Large intestine (tissue), 12 donors: ENCODE measurements at places on chromosomes 5 and 9. TPM values are rescaled to one million over a fixed set of nuclear protein-coding genes. Genes with fewer than 3 reads are reported as not detected.

DBH gene
- 0.66 TPM for polyA plus RNA-seq

SLC6A19 gene
- polyA plus RNA-seq, result 295 TPM

SH3GL2 gene
- 2.4 TPM for polyA plus RNA-seq

HTR1A gene
- polyA plus RNA-seq, result not detected

OR1Q1 gene
- polyA plus RNA-seq, result not detected

FGF10 gene
- 5.7 TPM for polyA plus RNA-seq

SLCO6A1 gene
- 0.13 TPM for polyA plus RNA-seq

ARHGAP26 gene
- polyA plus RNA-seq, result 31.8 TPM

ZNF658 gene
- 4.4 TPM for polyA plus RNA-seq

CCDC180 gene
- 7.5 TPM for polyA plus RNA-seq

PLPP7 gene
- polyA plus RNA-seq, result 1.1 TPM

NSUN2 gene
- 83.8 TPM for polyA plus RNA-seq

TAL2 gene
- polyA plus RNA-seq, result 0.58 TPM

PCDHB7 gene
- 1.3 TPM for polyA plus RNA-seq

GRCh38 chr5:110899566-110900412 lies 161.0 kb downstream of the SLC25A46 start:
- DNase-seq, result no peak

DNA sequence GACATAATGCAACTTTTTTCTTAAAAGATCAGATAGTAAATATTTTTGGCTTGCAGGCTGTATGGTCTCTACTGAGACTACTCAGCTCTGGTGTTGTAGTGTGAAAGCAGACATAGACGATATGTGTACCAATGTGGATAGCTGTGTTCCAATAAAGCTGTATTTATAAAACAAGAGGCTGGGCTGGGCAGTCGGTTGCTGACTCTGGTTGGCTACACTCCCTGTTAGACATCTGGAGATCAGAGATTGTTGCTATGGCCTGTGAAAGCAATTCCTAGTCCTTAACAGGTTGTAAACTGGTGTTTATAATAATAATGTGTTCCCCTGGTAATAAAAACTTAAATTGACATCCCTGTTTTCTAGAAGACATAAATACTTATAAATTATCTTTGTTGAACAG lies 24.4 kb upstream of the SCAMP1 start:
- DNase-seq, result no peak

- no peak for DNase-seq
These were observed 40.9 kb downstream of the CETN3 start for GRCh38 chr5:90368454-90369246.

DNA sequence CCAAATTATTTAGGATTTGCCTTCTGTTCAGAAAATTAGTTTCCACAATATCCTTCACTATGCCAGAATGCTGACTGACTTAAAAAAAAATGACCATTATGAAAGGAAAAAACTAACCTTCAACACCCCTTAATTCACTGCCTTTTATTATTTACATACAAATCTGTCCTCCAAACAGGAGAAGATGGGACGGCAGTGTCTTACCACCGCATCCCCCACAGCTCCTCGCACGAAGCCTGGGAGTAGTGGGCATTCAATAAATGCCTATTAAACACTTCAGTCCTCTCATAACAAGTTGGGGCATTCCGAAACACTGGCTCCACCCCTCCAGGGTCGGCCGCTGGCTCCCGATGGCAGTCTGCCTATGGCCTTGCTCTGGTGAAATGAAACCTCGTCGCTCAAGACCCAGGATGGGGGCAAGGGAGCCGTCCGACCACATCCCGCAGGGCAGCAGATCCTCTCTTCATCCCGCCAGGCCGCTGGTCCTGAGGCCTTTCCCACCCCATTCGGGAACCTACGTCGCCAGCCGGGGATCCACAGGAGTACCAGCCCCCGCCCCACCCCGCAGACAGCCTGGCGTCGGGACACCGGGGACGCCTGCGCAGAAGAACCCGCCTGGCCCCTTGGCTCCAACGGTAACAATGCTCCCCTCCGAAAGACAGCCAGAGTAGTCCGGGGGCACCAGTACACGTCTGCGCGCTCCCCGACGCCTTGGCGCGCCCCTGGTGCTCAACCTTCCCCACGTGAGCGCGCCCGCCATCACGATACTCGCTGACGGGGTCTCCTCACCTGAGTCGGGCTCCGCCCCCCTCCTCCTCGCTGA lies 613 bp downstream of the ZBTB5 start:
- no peak for DNase-seq

- DNase-seq, result no peak
These were observed 13.6 kb upstream of the PALM2AKAP2 start for GRCh38 chr9:109766351-109766750.

DNA sequence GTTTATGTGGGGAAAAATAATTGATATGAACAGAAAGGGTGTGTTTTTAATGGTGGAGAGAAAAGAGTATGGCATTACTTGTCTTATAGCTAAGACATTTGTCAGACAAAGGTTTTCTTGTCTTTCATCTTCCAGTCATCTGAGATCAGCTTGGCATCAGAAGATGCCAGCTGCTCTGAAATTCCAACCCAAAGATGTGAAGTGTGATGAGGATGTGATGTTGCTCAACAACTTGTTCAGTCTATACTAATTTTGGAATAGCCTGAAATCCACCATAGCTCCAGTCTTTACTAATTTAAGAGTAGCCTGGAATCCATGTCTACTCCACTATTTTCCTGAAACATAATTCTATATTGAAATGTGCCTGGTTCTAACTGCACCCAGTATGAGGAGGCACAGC lies 182.3 kb downstream of the CFAP90 start:
- no peak for DNase-seq

GRCh38 chr9:112380825-112381221 lies 915 bp downstream of the HSDL2 start:
- DNase-seq, result peak; percentile 46

- no peak for DNase-seq
These were observed 10.9 kb downstream of the FUBP3 start for GRCh38 chr9:130590305-130590704.

DNA sequence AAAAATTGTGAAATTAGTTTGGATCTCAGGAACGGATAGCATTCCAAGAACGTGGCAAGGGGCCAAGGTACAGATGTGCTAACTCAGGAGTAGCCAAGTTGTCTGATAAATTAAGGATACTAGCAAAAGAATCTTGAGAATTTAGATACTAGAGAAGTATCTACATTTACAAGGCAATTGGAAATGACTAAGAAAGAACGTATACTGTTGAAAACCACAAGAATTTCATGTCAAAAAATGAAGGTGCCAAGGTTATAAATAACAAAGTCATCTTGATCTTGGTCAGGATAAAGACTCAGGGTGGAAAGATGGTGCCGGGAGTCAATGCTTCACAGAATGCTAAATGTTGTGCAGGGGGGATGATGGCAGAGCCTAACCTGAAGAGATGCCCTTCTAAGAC lies 19.2 kb downstream of the CAPSL start:
- no peak for DNase-seq

- no peak for DNase-seq
These were observed 92.3 kb downstream of the PTCD2 start for GRCh38 chr5:72412283-72413055.

- DNase-seq, result no peak
These were observed 40.4 kb upstream of the DEPDC1B start for GRCh38 chr5:60740322-60740721.

DNA sequence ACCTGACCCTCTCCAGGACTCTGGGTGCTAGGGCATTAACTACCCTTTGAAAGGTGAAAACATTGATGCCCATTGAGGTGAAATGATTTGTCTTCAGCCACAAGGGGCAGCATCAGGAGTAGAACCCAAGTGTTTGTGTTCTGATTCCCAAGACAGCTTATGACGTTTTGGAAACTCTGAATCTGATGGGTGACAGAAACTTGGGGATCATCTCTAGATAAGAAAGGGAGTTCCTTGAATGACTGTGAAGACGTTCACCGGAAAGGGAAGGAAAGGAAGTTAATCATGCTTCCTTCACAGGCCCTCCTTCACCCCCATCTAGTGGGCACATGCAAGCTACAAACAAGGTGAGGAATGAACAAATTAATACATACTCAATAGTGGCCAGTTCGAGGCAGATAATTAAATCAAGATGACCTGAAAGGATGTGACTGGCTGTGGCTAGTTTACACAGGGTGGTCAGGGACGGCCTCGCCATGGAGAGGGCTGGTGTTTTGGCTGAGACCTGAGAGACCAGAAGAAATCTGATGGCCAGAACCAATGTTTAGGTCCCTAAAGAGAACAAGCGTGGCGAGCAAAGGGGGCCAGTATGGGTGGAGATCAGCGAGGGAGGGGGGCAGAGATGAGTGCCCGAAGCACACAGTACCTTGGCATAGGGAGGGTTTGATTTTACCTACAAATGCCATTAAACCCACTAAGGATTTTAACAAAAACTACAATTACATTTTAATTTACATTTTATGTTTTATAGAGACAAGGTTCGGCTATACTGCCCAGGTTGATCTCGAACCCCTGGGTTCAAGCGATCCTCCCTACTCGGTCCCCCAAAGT lies 937 bp upstream of the SLC26A2 start:
- peak; percentile 76 for DNase-seq

DNA sequence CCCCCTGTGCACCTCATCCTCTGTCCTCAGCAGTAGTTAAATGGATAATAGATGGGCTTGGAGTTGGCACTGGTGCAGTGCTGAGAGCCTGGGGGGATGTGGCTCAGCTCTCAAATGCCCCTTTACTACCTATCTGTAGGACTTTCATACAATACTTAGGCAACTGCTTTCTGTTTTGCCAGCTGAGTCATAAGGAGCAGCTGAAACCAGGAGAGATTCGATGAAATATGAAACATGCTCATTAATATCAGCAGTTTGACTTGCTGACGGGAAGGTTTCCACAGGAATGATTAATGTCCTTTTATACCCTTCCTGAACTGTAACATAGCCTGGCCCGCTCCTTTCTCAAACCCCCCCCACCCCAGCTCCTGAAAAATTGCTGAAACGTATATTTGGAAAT lies 142.6 kb downstream of the SAXO1 start:
- no peak for DNase-seq

DNA sequence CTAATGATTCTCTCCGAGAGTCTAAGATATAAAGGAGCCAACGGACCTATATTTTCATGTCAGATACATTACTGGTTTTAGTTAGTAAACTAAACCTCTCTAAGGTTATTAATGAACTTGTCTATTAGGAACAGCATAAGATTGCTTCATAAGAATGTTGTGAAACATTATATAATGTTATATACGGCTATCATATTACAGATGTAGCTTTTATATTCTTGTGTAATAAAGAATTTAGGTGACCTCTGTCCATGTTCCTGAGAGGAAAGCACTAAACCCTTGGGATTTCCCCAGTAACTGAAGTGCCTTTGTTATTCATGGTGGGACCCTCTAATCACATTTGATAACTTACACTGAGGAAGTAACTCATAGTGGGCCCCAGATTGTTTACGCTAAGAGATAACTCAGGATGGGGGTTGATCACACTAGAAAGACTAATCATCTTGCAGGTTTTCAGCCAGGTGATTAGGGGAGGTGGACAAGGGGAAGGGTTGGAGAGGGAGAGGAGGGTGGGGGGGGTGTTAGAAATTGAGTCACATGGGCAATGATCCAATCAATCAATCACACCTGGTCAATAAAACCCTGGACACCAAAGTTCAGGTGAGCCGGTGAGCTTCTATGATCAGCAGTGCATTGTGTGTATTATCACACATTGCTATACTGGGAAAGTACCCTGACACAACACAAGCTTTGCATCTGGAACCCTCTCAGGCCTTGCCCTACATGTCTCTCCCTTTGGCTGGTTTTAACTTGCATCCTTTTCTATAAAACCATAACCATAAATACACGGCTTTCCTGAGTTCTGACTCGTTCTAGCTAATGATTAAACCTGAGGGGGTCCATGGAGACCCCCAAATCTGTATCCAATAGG lies 25.8 kb downstream of the ECPAS start:
- peak; percentile 43 for DNase-seq

DNA sequence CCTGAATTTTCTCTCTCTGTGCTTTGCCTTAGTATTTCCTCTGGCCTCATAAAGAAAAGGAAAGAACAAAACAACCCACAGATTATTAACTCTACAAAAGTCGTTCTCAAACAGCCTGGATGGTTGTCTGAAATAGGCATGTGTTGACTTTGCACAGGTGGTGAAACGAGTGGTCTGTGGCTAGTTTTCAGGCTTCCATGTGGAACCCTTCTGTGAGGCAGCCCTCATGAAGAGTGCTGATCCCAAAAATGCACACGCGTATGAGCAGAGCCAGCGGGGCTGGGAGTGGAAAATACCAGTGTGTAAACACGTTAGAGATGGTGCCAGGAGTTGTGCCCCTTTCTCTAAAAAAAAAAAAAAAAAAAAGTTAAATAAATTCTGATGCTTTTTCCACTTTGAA lies 4.9 kb upstream of the PSAT1 start:
- DNase-seq, result no peak

- no peak for DNase-seq
These were observed 46.1 kb downstream of the PIK3R1 start for GRCh38 chr5:68261569-68262065.

GRCh38 chr9:134595014-134595413 lies 46.6 kb upstream of the COL5A1 start:
- no peak for DNase-seq

- no peak for DNase-seq
These were observed 278.9 kb downstream of the GADD45G start for GRCh38 chr9:89883401-89884341.

DNA sequence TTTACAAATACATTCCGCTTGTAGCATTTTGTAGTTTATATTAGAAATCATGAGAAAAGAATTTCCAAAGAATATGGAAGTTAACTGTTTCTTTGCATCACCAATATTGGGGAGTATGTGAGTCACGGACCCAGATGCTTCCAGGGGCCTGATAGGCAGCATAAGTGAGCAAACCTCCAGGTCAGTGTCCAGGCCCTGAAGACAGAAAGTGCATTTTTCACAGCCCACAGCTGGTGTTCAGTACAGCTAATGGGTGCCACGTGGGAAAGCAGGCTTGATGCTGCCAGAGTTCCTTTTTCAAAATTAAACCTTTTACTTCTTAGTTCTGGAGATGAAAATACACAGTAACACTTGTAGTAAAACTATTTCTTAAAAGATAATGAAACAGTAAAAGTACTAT lies 454.4 kb upstream of the ACTBL2 start:
- no peak for DNase-seq

GRCh38 chr9:137405677-137406081 lies 17.3 kb downstream of the EXD3 start:
- DNase-seq, result no peak

GRCh38 chr9:112037281-112038016 lies 137.6 kb downstream of the SUSD1 start:
- no peak for DNase-seq

DNA sequence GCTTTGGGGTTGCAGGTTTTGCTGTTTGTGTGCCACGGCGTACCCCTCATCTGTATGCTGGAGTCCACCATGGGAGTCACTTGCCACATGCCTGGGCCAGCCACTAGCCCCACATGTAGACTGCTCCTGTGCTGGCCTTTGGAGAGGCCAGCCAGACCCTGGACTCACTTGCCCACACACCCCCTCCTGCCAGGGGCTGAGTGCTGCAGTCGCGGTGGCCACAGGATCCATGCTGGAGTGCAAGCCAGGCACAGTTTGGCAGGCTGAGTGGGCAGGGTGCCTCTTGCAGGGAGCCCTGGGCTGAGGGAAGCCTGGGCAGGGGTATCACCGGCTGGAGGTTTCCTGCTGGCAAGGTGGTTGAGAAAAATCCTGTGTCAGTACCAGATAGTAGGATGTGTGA lies 25.6 kb upstream of the GCNT1 start:
- no peak for DNase-seq

GRCh38 chr9:91066042-91066415 lies 264.4 kb downstream of the SYK start:
- no peak for DNase-seq
